ENCODE measurements at places on chromosomes 16 and 17.
A peak's percentile ranks its signal among the peaks of the same experiment; 100 is the strongest.

DNA sequence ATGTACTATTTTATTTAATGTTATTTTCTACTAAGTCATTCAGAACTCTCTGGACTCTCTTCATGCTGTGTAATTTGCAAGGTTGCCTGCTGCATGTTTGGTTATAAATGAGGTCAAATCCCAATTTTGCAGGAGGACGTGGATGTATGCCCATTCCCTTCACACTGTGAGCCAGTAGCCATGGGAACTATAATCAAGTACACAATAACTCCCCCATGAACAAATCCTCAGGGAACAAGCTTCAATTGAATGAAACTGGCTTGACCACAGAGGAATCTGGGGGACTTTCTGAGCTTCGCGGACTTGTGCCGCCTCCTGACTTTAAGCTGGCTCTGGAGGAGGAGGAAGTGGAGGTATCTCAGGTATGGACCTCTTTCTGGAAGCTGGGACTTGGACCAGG is 14.6 kb upstream of the KCTD13 start:
- DNase-seq = no peak

- DNase-seq = no peak
Observed at GRCh38 chr16:79605999-79606398, 5.5 kb upstream of the MAF start.

DNA sequence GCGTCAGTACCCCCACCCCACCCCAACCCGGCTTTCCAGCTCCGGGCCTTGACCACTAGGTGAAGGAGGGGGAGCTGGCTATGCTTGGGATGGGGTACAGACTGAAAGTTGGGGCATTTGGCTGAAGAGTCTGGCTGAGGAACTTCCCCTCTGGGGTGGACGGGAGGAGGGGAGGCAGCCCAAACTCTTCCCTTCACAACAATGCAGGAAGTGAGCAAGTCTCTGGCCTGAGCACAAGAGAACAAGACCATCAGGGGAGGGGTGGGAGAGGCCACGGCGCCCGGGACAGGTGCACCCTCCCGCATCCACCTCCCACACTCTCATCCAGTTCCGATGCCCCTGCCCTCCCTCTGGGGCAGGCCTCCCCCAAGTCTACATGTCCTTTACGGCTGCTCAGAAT is 5.6 kb downstream of the USH1G start:
- DNase-seq = no peak

GRCh38 chr17:82283208-82283749 is 9.8 kb upstream of the CSNK1D start:
- DNase-seq = peak; percentile 43

DNA sequence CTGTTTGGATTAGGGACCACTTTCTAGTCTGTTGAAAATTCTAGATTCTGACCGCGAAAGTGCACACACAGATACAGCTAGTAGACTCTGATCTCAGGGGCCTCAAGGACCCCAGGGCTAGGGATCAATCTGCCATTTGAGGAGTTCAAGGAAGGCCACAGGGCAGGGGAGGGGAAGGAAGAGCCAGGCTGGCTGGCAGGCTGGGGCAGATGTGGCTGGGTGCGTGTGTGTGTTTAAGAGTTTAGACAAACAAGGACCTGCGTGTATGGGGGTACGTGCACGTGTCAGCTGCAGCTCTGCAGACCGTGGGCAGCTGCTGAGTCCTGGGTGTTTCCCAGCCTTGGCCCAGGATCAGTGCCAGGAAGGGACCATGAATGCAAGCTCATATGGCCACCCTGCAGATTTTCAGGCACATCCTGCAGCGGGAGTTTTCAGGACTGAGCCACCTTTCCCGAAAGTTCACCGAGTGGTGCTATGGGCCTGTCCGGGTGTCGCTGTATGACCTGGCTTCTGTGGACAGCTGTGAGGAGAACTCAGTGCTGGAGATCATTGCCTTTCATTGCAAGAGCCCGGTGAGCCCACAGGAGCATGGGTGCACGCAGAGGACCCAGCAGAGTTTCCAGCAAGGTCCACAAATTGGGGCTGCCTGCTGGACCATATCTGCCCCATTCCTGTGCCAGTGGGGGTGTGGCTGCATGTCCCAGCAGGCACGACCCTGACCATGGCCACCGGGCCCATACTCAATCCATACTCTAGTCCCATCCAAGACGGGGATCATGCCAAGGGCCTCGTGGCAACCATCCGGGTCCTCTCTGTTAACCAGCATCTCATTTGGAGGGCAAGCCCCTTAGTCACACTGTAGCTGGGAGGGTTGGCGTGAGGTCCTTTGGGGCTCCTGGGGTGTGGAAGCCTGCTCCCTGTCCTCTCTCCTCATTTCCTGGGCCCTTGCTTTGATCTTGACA is 10.6 kb downstream of the TRPV2 start:
- DNase-seq = no peak

- DNase-seq = peak; percentile 4
Observed at GRCh38 chr17:31433091-31433790, 41.8 kb downstream of the RAB11FIP4 start.

GRCh38 chr17:46063241-46063640 is 64.2 kb downstream of the STH start:
- DNase-seq = no peak

DNA sequence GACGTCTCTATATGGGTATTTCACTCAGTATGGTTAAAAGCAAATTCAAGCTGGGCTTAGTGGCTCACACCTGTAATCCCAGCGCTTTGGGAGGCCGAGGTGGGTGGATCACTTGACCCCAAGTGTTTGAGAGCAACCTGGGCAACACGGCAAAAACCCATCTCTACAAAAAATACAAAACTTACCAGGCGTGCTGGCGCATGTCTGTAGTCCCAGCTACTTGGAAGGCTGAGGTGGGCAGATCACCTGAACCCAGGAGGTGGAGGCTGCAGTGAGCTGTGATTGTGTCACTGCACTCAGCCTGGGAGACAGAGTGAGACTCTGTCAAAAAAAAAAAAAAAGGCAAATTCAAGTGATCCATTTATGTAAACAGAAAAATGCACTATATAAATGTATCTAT is 1.3 kb upstream of the TNFRSF17 start:
- no peak for DNase-seq

- DNase-seq = no peak
Observed at GRCh38 chr16:4923853-4924252, 13.1 kb downstream of the PPL start.

- peak; percentile 7 for DNase-seq
Observed at GRCh38 chr16:57297856-57298255, 13.4 kb upstream of the PLLP start.

GRCh38 chr16:55001931-55002330 is 71.3 kb downstream of the IRX5 start:
- DNase-seq = no peak

DNA sequence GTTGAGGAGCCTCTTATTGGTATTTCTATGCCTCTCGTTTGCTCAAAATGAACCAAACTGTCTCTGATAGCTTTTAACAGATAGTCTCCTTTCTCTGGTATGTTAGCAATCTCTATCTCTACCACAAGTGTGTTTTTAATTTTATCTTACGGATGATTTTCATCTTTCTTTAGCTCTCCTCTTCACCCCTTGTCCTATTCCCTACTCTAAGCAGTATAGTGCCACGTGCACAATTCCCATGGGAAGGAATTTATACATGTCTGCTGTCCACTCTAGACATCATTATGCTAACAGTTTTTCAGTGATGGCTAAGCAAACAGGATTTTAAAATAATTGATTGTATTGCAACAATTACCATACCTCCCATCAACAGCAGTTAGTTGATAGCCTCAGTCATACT is 177.3 kb downstream of the CYB561 start:
- DNase-seq = no peak

DNA sequence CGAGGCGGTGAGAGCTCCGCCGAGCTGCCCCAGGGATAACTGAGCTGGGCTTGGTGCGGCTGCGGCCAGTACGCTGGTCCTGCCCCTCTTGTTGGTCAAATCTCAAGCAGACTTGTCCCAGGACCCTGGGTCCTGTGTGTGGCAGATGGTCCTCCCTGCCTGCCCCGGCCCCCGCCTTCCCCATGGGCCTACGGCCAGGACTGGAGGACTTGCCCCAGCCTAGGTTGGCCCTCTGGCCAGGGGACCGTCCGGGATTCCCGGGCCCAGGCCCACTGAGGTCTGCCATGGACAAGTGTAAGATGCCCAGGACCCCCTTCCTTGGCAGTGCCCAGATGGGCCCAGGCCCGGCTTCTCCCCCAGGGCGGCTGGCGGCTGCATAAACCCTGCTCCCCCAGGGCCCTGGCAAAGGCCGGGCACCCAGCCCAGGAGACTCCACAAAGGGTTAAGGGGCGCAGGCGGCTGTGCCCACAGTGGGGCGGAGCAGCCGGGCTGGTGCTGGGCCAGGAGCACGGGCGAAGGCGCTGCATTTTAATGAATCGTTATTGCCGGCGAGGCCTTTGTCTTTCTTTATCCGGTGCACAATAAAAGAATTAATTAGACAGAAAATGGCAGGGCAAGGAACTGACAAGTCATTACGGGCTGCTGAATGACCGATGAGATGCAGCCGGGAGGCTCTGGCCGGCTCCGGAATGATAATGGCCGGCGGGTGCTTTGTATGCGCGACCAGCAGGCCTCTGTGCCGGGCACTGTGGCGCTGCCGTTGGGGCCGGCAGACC is 9.1 kb downstream of the SOX8 start:
- no peak for DNase-seq

- no peak for DNase-seq
Observed at GRCh38 chr16:76278980-76279379, 1.8 kb downstream of the CNTNAP4 start.

- no peak for DNase-seq
Observed at GRCh38 chr17:4635823-4636375, 5.6 kb downstream of the ALOX15 start.

DNA sequence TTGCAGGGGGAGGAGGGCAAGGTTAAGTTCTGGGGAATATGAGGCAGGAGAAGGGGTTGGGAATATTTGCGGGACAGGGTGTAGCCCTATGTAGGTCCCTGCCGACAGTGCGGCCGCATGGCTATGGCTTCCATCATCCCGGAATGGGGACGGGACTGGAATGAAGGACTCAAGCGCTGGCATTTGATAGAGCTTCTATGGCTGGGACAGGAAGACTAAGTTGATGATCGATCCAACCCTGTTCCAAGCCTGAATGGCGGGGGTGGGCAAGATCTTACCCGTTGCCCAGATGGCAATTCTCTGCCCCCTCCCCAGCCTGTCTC is 47.1 kb downstream of the SRCIN1 start:
- DNase-seq = peak; percentile 28

DNA sequence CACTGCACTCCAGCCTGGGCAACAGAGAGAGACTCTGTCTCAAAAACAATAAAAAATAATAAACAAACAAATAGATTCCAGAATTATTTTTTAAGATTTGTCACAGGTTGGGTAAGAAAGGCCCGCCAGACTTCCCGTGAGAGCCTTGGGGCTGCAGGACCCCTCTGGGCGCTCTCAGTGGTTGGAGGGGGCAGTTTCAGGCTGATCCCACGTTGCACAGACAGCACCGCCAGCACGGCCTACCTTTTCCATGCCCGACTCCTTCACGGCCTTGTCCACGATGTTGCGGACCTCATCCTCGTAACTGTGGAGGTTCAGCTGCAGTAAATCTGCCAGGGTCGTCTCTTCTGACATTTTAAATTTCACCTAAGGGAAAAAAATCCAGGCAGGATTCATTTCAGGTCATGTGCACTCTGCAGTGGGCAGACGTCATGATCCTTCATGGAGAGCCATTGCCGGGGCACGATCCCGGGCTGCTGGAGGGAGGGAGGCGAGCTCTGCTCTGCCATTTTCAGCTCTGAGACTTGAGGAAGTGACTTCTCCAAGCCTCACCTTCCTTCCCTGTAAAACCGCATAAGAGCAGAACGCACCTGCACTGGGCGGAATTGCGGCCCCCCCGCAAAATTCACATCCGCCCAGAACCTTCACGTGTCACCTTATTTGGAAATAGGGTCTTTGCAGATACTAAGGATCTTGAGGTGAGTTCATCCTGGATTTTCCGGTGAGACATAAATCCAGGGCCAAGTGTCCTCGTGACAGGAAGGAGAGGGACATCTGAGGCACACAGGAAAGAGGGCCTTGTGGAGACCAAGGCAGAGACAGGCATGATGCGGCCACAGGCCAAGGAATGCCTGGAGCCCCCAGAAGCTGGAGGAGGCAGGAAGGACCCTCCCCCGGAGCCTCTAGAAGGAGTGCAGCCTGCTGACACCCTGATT is 66.8 kb downstream of the DNAH17 start:
- no peak for DNase-seq

DNA sequence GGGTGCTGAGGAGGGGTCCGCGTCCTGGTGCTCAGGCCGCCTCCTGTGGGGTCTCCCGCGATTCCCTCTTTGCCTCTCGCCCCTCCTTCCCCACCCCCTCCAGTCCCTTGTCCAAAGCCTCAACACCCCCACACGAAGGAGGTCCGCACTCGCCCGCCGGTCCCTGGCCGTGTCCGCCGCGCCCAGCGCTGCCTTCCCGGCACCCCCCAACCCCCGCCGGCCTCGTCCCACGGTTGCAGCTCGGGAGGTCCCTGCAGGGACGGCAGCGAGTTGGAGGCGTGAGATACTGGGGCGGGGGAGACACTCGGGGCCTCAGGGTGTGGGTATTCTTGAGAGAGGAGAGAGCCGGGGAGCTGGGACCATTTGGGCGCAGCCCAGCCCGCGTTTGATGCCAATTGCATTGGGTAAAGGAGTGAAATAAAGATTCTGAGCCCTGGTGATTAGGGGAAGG is 468 bp downstream of the FLYWCH2 start:
- no peak for DNase-seq

DNA sequence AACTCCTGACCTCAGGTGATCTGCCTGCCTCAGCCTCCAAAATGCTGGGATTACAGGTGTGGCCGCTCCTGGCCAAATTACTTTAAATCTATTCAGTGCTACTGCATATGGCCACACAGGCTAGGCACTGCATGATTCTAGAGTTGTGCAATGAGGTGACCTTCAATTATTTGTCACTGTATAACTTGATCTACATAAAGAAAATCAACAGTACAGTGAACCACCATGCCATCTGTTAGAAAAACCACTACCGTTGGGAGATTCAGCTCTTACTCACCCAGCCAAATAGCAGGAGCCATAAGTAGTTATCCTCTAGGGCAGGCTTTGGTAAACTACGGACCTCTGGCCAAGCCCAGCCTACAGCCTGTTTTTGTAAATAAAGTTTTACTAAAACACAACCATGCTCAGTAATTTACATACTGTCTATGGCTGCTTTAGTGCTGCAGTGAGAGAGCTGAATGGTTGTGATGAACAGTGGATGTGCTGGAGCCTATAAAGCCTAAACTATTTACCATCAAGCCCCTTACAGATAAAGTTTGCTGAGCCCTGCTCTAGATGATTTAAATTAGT is 40.7 kb upstream of the TANC2 start:
- DNase-seq = no peak

DNA sequence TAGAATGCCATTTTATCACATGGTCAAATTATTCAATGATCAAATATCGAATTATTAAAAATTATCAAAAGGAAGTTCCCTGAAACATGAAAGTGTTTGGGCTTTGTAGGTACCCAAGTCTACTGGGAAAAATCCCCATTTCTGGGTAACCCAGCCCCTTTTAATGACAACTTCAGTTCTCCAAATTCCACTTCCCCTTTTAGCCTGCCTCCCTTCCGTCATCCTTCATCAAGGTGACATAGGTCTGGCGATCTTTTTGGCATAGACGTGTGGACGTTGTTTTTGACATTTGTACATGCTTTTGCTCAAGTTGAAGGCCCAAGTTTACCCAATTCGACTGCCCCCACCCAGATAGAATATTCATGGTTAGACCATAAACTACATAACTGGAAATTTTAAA is 660.9 kb downstream of the MAF start:
- no peak for DNase-seq

- no peak for DNase-seq
Observed at GRCh38 chr16:280991-281659, 734 bp downstream of the ARHGDIG start.

- no peak for DNase-seq
Observed at GRCh38 chr16:58107709-58108108, 21.5 kb downstream of the CFAP20 start.

Data from stimulated activated CD8-positive, alpha-beta memory T cell treated with anti-CD3 and anti-CD28 coated beads, Interleukin-12 subunit alpha, Interleukin-12 subunit beta, amount 100 ng/mL, for 4 hours (primary cell).